ENCODE measurements at places on chromosomes 16 and 17.
A peak's percentile ranks its signal among the peaks of the same experiment; 100 is the strongest.

DNA sequence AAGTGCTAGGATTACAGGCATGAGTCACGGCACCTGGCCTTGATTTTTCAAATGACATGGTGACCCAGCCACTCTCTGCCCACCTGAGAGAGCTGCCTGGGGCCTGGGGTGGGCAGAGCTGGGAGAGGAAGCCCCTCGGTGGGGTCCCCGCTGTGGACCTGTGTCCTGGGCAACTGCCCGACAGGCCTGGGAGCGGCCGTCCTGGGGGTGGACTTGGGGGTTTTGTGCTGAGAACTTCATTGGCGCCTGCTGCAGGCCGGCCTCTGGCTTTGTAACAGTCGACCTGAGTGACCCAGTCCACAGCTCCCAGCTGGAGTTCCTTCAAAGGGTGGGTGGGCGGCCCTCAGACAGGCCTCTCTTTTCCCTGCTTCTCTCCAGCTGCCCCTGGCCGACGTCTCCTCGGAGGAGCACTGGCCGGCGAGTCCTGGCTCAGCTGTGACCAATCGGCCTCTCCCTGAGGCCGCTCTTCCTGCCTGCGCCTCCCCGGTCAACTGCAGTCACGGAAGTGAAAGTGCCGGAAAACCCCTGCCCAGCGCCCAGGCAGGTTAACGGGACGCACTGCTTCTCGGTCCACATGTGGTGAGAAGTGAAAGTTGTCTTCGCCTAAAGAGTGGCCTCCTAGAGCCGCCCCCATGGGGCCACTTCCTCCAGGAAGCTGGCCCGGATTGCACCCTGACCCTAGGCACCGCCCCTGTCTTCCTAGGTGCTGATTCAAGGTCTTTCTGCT lies 5.5 kb downstream of the CBFA2T3 start:
- DNase-seq: no peak

- DNase-seq: no peak
These were observed 64.3 kb upstream of the RCVRN start for GRCh38 chr17:9969301-9969935.

GRCh38 chr17:48567209-48567608 lies 10.9 kb downstream of the HOXB4 start:
- no peak for DNase-seq

- DNase-seq: peak; percentile 15
These were observed 195.2 kb downstream of the MAP2K6 start for GRCh38 chr17:69609473-69610305.

- DNase-seq: peak; percentile 42
These were observed 29.8 kb downstream of the KIAA0513 start for GRCh38 chr16:85057212-85057889.

GRCh38 chr16:29925105-29925756 lies 795 bp downstream of the KCTD13 start:
- DNase-seq: no peak

DNA sequence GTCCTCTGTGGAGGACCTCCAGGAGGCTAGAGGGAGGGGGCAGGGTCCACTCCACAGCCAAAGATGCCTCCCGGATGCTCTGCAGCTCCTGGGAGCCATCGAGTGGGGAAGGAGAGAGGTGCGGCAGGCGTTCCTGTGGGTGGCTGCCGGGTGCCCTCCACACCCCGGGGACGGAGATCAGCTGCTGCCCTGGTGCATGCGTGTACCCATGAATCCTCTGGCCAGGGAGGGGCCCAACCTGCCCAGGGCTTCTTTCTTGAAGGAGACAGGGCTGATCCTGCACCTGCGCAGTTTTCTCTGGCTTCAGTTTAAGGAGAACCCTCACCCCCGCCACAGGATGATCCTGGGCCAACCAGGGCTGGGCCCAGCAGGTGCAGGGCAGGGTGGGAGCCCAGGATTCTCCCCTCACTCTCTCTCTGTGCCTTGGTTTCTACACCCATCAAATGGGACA lies 33.5 kb upstream of the DOC2B start:
- no peak for DNase-seq

GRCh38 chr17:50611634-50612033 lies 23.0 kb upstream of the ABCC3 start:
- DNase-seq: no peak

Data from NCI-H2171 treated with DMSO at 0.1 percent for 48 hours (cell line).